ENCODE measurements at places on chromosomes 3 and 15. TPM values are rescaled to one million over a fixed set of nuclear protein-coding genes. Genes with fewer than 3 reads are reported as not detected.

DNA sequence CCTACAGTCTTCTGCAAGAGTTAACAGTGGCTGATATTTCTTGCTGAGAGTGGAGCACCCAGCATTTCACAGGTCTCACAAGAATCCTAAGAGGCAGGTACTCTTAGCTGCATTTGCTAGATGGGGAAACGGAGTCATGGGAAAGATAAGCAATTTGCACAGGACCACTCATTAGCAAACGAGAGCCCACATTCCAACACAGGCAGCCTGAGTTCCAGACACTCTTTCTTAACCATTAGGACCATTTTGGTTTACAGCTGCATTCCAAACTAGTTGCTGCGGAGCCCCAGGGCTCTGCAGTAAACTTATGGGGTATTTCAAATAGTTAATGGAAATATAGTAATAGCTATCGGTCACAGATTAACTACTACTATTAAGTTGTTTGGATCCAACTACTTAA lies 42.5 kb downstream of the LYZL4 start:
- H3K4me1 ChIP-seq = no peaks in the 10 kb centered on the region
- no peaks in the 10 kb centered on the region for H3K36me3 ChIP-seq
- H3K27ac ChIP-seq = no peak overlapping the region
- DNase-seq = no peak
- no peak overlapping the region for H3K4me3 ChIP-seq

- peak overlapping the region; percentile 99 for H3K4me3 ChIP-seq
- H3K27me3 ChIP-seq = no peaks in the 10 kb centered on the region
- H3K36me3 ChIP-seq = peaks cover 38% of the 10 kb centered on the region
- no peak for DNase-seq
- H3K4me1 ChIP-seq = peaks cover 36% of the 10 kb centered on the region
Observed at GRCh38 chr15:59369597-59369996, 3.1 kb downstream of the MYO1E start.

DNA sequence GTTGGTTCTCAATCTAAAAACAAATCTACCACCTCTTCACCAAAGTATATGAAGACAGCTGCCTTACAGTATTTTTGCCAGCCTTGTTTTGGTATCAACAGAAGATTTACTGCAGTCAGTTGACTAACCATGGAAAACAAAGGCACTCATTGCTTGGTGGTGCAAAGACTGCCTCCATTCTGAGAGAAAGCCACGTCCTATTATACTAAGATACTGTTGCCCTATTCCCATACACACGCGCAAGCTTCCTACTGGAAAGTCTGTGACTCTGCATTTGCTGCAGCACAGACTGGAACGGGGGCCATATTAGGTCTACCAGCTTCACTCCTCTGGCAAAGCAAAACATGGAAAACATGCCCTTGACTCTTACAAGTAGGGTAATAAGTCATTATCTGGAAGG lies 18.0 kb downstream of the MTMR10 start:
- peaks cover 42% of the 10 kb centered on the region for H3K36me3 ChIP-seq
- no peaks in the 10 kb centered on the region for H3K27me3 ChIP-seq
- H3K4me3 ChIP-seq = no peak overlapping the region
- no peak for DNase-seq
- no peak overlapping the region for H3K27ac ChIP-seq
- H3K4me1 ChIP-seq = no peaks in the 10 kb centered on the region

PRRT3 gene
- 1.3 TPM for total RNA-seq

- DNase-seq = no peak
- H3K4me3 ChIP-seq = no peak overlapping the region
- no peaks in the 10 kb centered on the region for H3K36me3 ChIP-seq
- H3K4me1 ChIP-seq = no peaks in the 10 kb centered on the region
Observed at GRCh38 chr3:30875505-30875904, 19.0 kb downstream of the GADL1 start.

DNA sequence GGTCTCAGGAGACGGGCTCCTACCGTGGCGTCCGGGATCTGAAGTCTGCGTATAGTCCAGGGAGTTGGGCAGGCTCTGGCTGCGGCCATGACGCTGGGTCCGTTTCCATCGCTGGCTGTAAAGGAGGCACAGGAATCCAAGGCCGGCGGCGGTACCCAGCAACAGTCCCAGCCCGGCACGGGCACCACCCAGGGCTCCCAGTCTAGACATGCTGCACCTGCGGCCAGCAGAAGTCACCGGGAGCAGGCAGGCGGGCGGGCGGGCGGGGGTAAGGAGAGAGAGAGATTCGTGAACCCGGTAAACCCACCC lies 526 bp downstream of the RMDN3 start:
- H3K27me3 ChIP-seq = no peaks in the 10 kb centered on the region
- peak; percentile 6 for DNase-seq
- peak overlapping the region; percentile 93 for H3K4me3 ChIP-seq
- no peaks in the 10 kb centered on the region for H3K4me1 ChIP-seq
- peaks cover 14% of the 10 kb centered on the region for H3K36me3 ChIP-seq

- peaks cover 16% of the 10 kb centered on the region for H3K4me1 ChIP-seq
- no peaks in the 10 kb centered on the region for H3K36me3 ChIP-seq
- H3K27ac ChIP-seq = no peak overlapping the region
- no peak overlapping the region for H3K4me3 ChIP-seq
- H3K27me3 ChIP-seq = no peaks in the 10 kb centered on the region
Observed at GRCh38 chr3:100518244-100518643, 25.8 kb downstream of the TMEM45A start.

DNA sequence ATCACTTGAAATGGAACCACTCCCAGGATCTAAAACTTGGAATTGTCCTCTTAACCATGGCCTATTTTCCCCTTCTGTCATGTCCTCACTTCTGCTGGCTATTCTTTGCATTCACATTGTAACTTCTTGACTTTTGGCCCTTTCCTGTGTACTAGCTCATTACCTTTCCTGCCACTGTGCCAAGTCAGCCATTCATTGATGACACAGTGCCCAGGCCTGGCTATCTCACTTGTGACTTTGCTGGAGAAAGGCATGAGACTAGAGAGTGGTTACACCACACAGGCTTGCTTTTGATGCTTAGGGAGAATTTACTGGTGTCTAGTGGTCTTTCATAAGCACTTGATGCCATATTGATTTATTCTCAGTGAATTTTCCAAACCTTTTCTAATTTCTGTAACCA lies 101.1 kb downstream of the NR1D2 start:
- H3K27ac ChIP-seq = peak overlapping the region; percentile 66
- no peak for DNase-seq
- peaks cover 6% of the 10 kb centered on the region for H3K4me1 ChIP-seq
- no peak overlapping the region for H3K4me3 ChIP-seq

GOLGA8S gene
- 0.16 TPM for total RNA-seq

DNA sequence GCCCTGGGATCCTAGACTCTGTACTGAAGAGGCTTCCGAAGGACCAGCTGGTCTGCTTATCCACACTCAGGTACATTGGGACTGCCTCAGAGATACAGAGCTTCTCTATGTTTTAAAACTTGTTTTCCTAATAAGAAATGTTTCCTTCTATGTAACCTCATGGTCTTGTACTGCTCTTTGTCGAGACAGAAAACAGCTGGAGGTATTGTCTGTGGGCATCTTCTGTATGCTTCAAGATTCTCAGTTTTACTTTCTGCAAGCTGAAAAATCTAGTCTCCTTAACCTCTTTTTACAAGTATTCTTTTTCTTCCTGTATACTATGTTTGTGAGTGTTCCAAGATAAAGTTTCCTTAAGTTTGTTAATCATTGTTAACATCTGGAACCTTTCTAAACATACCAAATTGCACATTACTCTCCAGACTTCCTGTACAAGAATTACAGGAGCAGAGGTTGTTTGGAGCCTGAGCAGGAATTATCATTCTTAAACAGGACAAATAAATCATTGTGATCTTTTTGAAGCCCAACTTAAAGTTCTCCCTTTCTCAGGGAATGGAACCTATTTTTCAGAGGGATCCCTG lies 358.3 kb upstream of the CFAP20DC start:
- DNase-seq = no peak
- no peaks in the 10 kb centered on the region for H3K36me3 ChIP-seq
- no peaks in the 10 kb centered on the region for H3K27me3 ChIP-seq
- no peak overlapping the region for H3K27ac ChIP-seq

TFRC gene
- 72.9 TPM for total RNA-seq

DPH3 gene
- 39.8 TPM for total RNA-seq

CPNE4 gene
- total RNA-seq = not detected

- H3K36me3 ChIP-seq = no peaks in the 10 kb centered on the region
- no peak for DNase-seq
- H3K4me3 ChIP-seq = no peak overlapping the region
- H3K4me1 ChIP-seq = peaks cover 5% of the 10 kb centered on the region
Observed at GRCh38 chr15:50267577-50267976, 2.1 kb upstream of the HDC start.

DNA sequence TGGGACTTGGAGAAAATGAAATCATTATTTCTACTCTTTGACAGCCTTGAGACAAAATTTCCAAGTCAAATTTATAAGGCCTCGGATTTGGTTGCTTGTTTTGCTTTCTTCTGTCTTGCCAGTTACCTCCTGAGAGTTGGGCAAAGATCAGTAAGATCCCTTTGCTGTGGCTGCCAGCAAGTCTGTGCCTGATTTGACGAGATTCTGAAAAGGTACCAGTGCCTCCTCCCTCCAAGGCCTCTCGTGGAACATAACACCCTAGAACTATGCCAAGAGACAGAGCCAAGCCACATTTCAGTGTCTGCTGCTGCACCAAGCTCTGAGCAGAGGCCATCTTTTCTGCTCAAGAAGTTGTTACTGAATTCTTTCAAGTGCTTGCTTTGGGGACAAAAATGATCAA lies 61.0 kb downstream of the GTPBP8 start:
- no peak overlapping the region for H3K27ac ChIP-seq
- no peaks in the 10 kb centered on the region for H3K36me3 ChIP-seq
- H3K4me3 ChIP-seq = no peak overlapping the region
- DNase-seq = no peak
- H3K4me1 ChIP-seq = no peaks in the 10 kb centered on the region
- no peaks in the 10 kb centered on the region for H3K27me3 ChIP-seq

DNA sequence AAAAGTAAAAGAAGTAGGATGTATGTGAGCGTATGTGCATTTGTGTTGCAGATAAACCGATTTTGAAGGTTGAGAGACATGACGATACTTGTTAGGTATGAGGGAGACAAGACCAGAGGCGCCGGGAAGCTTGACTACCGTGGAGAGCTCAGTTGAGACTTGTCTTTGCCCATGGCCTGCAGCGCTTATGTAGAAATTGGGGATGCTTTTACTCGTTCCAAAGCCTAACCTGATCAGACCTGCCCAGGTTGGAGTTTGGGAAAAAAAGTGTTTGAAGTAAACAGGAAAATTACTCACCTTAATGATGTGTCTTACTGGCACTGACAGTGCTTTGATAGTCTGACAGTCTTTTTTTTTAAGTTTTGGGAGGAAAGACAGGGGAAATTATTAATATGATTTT lies 202.8 kb downstream of the TP63 start:
- H3K27me3 ChIP-seq = no peaks in the 10 kb centered on the region
- H3K36me3 ChIP-seq = peaks cover 5% of the 10 kb centered on the region
- H3K4me3 ChIP-seq = peak overlapping the region; percentile 26
- peak overlapping the region; percentile 37 for H3K27ac ChIP-seq
- peaks cover 41% of the 10 kb centered on the region for H3K4me1 ChIP-seq

DNA sequence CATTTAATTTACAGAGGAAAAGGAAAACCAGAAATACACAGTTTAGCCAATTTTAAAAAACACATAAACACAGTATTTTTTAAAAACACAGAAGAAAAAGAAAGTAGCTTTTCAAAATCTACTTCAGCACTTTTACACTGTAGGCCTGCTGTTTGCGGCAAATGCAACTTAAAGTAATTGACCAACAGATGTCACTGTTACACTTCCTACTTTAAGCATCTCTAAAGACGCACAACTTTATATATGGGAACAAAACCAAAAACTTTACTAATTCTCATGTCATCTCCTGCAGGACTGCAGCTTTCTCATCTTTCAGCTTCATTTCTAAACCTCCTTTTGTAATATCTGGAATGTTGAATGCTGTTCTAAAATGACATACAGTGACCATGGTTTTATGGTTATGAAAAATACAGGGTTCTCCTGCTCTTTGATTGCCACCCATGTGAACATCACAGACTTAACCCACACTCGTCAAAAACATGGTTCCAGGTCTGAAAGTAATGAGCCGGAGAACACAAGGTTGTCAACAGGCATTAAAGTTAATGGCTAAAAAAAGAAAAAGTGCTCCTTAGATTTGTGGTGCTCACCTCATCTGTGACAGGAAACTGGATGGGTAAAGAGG lies 107.9 kb downstream of the FMN1 start:
- no peak overlapping the region for H3K27ac ChIP-seq
- no peak overlapping the region for H3K4me3 ChIP-seq
- H3K4me1 ChIP-seq = no peaks in the 10 kb centered on the region
- H3K36me3 ChIP-seq = no peaks in the 10 kb centered on the region
- peak; percentile 63 for DNase-seq

SLC41A3 gene
- total RNA-seq = 34.9 TPM

VIPR1 gene
- total RNA-seq = 0.54 TPM

GRCh38 chr3:134660046-134660441 lies 9.2 kb upstream of the KY start:
- H3K4me3 ChIP-seq = no peak overlapping the region
- DNase-seq = no peak
- H3K4me1 ChIP-seq = no peaks in the 10 kb centered on the region
- no peak overlapping the region for H3K27ac ChIP-seq

DNA sequence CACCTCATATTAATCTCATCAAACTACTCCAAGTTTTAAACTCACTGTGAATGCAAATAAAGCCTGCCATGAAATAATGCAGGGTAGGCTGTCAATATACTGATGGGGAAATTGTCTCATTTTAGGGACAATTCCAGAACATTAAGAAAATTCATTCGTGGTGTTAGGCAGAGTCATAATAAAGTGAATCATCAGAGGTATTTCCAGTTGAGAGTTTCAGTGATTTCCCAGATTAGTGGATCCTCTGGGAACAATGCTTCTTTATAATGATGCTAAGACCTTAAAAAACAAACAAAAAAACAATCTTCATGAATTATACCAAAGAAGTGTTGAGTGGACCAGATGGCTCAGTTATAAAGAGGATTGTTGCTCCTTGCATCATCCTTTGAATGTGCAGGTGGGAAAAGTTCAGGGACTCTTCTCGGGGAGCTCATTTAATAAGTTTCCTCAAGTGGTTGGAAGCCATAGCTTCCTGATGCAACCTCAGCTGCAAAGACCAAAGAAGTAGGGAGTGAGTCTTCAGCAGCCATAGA lies 360.9 kb upstream of the TRIM42 start:
- no peak overlapping the region for H3K27ac ChIP-seq
- H3K4me3 ChIP-seq = no peak overlapping the region
- peaks cover 47% of the 10 kb centered on the region for H3K27me3 ChIP-seq
- H3K36me3 ChIP-seq = no peaks in the 10 kb centered on the region
- no peak for DNase-seq
- no peaks in the 10 kb centered on the region for H3K4me1 ChIP-seq

TLNRD1 gene
- total RNA-seq = 18.3 TPM

DNA sequence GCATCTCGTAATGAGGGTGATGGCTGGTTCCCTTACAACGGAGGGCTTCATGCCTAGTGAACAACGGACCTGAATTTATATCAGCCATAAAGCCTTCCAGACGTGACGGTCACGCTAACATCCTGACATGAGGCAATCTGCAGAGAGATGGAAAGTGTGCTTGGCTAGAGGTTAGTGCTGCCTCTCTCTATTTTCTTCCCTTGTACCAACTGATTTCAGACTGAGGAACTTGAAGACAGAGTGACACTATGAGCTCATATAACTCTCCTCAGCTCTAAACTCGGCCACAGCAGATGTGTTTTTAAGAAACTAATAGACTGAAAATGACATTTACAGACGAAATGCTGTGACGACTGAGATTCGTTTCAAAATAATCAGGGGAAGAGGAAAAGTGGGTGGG lies 122.4 kb downstream of the XXYLT1 start:
- no peaks in the 10 kb centered on the region for H3K27me3 ChIP-seq
- H3K4me1 ChIP-seq = peaks cover 19% of the 10 kb centered on the region
- H3K27ac ChIP-seq = no peak overlapping the region
- no peak overlapping the region for H3K4me3 ChIP-seq
- no peaks in the 10 kb centered on the region for H3K36me3 ChIP-seq

IGSF10 gene
- not detected for total RNA-seq

CCDC191 gene
- 5.2 TPM for total RNA-seq

- H3K27ac ChIP-seq = no peak overlapping the region
- peak; percentile 43 for DNase-seq
- no peak overlapping the region for H3K4me3 ChIP-seq
- H3K36me3 ChIP-seq = no peaks in the 10 kb centered on the region
Observed at GRCh38 chr3:72143322-72143721, 358.4 kb upstream of the PROK2 start.
